ENCODE measurements at places on chromosomes 5 and 9.

DNA sequence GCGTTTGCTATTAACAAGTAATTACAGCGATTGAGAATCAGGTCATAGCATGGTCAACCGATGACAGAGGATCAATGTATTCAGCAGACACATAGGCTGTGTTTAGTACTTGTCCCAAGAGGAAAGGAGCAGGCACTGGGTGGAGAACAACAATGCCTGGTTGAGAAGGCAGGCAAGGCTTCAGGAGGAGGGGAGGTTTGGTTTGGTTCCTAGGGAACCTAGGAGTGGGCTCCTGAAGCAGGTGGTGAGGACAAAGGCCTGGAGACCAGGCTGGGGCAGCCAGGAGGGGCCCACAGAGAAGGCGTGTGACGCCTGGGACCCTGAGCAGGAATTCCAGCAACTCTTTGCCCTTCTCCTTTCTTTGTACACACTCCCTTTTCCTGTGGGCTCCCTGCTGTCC, 195.6 kb downstream of the SPOCK1 start:
- no peak for DNase-seq

- DNase-seq = no peak
These were observed 7.1 kb downstream of the CAVIN4 start for GRCh38 chr9:100584951-100585350.

DNA sequence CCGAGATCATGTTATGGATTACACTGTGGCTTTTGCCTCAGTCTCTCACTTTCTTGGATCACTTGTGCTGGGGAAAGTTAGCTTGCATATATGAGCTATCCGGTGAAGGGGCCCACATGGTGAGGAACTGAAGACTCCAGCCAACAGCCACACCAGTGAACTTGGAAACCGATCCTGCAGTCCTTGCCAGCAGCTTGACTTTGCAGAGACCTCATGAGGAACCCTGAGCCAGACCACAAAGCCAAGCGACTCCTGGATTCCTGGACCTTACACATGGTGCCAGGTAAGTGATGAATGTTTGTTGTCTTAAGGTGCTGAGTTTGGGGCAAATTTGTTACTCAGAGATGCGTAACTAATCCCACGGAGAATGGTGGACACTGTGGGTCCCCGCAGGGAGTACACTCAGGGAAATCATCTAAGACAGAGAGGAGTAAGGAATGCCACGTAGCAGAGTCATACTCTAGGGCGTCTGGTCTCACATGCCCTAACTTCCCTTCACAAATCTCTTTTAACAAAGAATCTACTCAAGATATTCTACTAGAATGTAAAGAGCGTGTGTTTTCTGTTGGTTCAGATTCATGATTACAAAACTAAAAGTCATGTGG, 76.5 kb upstream of the PJA2 start:
- no peak for DNase-seq

DNA sequence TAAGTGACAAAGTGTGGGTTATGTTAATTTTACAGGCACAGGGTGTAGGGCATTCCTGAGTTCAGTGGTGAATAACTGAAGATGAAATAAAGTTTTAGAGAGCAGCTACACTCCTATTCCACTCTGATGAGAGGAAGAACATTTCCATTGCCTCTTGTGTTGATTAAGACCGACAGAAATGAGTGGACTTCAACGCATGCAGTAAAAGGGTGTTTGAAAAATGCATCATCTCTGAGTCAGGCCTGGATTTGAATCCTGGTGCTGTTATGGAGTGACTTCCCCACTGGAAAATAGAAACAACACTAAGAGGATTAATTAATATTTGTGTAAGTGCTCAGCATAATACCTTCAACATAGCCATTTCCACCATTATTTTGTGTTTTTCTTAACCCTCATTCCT, 86.3 kb downstream of the PRR16 start:
- no peak for DNase-seq

DNA sequence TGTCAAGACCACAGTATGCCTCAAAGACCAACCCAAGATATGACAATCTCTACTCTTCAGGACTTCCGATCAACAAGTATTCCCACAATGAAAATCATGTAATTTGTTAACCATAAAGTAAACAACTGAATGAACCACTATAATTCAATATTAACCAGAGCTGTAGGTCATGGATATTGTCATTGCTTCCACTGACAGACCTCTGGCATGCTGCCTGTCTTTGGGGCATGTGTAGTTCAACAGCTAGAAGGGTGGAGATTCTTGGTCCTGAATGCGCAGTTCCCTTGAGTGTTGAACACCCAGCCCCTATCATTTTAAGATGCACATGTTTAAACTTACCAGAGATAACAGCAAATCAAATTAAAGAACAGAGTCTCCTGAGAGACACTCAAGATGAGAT, 283.0 kb downstream of the CEMIP2 start:
- no peak for DNase-seq

GRCh38 chr9:129368444-129368978, 190.4 kb upstream of the IER5L start:
- DNase-seq = no peak

- no peak for DNase-seq
These were observed 176.1 kb upstream of the MVB12B start for GRCh38 chr9:126150411-126151030.

- no peak for DNase-seq
These were observed 31.0 kb upstream of the ALDH1B1 start for GRCh38 chr9:38361473-38361850.

DNA sequence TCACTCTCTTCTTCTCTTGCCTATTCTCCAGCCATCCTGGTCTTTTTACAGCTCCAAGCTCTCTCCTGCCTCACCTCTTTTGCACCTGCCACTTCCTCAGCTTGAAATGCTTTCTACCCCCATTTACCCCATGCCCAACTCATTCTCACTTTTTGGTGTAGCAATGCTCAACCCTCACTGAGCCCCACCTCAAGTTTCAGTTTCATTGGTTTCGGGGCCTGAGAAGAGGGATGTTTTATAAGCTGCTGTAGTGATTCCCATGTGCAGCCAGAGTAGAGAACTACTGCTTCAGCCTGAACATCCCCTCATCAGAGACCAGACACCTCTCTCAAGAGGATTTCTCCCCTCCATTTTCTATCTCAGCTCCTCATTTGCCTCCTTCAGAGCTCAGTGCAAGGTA, 45.2 kb upstream of the FYB1 start:
- DNase-seq = no peak

DNA sequence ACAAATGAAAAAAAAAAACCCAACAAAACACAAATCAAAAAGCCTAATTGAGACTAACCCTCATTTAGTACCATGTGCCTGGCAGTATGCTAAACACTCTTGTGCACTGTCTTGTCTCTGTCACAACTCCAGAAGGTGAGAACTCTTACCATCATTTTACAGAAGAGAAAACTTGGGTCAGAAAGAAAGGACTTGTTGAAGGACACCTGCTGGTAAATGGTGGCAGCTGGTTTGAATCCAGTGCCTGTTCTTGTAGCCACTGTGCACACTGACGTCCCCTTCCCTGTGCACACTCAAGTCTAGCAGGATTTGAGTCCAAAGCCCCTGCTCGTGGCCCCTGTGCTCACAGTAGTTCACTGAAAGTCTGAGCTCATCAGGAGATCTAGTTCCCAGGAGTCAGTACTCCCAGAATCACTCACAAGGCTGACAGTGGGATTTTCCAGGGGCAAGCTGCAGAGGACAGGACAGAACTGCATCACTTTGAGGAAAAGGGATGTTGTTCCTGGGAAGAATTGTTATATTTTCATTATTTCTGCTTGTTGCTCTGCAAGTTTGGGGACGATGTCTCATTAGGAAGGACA, 43.0 kb upstream of the HSD17B4 start:
- no peak for DNase-seq

DNA sequence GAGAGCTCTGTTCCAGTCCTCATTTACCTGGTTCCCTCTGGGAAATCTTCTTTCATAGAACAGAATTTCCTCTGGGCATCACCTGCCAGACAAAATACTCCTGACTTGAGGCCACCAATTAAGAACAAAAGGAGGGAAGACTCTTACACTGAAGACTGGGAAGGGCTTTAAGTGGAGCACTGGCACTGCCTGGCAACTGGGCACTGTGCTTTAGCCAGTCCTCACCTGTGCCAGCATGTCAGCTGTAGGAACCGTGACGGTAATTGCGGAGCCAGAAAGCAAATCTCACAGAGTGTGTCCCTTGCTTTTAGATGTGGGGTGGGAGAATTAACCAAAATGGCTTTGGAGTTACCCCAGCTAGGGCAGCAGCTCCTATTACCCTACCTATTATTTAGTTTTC, 40.6 kb downstream of the FAM219A start:
- DNase-seq = no peak

- DNase-seq = no peak
These were observed 15.0 kb downstream of the CARD19 start for GRCh38 chr9:93111001-93111370.

GRCh38 chr5:134022333-134022732, 17.6 kb upstream of the VDAC1 start:
- DNase-seq = no peak

DNA sequence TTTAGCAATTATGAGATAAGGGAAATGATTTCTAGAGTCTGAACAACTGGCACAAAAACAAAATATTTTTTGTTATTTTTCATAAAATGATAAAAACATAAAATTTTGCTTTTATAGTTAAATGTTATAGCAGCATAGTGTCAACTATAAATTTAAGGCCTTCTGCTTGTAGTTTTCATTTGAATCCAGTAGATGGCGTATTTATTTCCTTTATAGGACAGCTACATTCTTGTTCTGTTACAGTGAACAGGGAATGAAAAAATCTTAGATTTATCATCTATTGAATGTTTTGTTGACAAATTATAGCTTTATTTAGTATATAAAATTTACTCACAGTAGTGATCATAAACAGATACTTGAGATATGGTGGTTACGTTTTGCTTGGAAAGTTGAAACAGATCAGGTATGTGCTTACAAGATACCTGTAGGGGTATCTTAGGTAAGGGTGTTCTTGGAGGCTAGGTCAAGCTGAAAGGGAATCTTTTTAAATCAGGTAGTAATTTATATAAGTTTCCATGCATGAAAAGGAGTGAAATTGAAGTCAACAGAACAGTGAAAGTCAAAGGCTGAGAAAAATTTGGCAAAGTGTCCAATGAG, 239.3 kb upstream of the GRIN3A start:
- no peak for DNase-seq

Measured in stimulated activated CD8-positive, alpha-beta memory T cell treated with anti-CD3 and anti-CD28 coated beads, Interleukin-7, amount 100 ng/mL, for 4 hours (primary cell).